Effector memory CD8-positive, alpha-beta T cell (primary cell): ENCODE measurements at places on chromosomes 3 and 15.

DNA sequence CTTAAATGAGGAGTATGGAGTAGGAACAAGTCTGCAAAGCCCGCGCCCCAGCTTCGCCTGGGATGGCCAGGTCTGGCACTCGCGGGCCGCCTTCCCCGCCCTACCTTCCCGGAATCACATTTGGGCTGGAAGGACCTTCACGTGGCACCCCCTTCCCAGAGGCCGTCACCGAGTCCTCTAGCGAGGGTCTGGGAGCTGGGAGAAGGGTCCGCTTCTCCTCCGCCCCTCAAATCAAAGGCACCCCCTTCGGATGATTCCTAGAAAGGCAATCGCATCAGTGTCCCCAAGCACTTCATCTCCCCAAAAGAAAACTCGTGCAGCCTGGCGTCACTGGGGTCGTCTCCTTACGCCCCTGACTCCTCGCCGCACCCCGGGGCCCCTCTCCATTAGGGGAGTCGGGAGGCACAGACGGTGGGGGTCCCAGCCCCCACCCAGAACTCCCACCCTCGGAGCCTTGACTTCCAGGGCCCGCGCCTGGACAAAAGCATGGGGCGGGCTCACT, 380 bp downstream of the MYLK start:
- no peak for DNase-seq

GRCh38 chr15:91780387-91780786, 73.1 kb upstream of the SLCO3A1 start:
- no peak for DNase-seq

DNA sequence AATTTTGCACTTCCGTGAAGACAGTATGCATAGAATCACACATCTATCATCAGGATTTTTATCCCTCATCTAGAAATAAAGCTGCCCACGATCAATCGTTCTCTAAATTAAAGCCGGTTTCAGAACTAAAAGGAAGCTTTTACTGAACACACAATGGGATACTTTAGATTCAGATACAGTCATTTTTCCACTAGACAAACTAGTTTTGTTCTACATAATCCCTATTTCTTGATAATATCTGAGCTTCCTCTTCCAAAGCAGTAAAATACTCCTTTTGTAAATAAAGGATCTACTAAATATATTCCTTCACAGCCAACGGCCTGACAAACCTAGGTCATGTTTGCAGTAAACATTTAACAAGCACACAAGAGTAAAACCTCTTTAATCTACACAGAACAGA, 2.0 kb upstream of the GANC start:
- DNase-seq = no peak

DNA sequence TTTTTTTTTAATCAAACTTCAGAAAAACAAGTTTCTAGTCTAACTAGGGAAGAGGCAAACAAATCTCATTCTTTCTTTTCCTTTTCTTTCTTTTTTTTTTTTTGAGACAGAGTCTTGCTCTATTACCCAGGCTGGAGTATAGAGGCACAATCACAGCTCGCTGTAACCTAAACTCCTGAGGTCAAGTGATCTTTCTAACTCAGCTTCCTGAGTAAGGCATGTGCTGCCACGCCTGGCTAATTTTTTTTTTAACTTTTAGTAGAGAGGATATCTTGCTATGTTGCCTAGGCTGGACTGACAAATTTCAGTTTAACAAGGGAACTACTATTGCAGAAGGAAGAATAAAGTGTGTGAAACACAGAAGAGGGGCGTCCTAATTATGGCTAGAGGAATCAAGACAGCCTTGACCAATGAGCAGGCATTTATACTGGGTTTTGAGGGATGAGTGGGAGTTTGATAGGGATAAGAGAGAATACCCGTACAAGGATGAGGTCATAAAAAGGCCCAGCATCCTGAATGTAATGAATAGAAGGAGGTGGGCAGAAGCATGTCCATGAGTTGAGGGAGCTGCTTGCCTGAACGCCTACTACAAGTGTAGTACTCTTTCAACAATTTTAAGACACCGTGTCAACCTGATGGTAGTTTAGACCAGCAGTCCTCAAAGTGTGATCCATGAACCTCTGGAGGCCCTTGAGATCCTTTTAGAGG, 6.7 kb upstream of the ZFAND6 start:
- DNase-seq = no peak

DNA sequence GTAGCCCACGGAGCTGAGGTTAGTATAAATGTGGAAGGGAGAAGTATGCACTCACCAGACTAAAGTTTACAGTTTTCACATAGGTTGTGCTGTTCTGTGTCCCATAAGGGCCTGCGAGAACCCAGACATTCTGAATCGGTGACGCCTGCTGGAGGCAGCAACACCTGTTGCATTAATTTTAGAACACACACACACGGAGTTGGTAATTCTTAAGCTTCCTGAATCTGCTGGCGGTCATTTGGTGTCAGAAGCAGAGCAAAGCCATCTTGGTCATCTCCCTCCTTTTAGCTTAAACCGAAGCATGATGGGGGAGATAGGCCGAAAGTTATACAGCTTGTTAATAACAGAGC, 41.1 kb upstream of the AP3B2 start:
- no peak for DNase-seq

DNA sequence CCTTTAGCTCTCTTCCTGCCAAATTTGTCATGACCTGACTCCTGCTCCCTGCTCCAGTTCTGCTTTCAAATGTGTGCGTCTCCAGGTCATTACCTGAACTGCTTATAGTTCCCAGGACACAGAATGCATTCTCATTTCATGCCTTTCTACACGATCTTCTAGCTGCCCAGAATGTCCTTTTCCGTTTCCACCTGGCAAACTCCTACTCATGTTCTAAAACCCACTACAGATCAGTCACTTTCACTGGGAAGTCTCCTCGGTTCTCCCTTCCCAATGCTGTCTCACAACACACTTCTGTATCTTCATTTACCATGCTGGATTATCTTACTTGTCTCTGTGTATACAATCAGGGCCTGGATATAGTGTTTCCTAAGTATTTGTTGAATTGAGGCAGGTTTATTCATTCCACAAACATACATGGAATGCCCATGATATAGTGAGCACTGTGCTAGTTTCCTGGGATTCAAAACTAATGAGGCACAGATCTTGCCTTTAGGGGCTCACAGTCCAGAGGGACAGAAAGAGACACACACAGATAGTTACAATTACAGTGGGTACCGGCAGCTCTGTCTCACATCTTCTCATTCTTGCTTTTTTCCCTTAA, 1.6 kb upstream of the NOX5 start:
- no peak for DNase-seq

DNA sequence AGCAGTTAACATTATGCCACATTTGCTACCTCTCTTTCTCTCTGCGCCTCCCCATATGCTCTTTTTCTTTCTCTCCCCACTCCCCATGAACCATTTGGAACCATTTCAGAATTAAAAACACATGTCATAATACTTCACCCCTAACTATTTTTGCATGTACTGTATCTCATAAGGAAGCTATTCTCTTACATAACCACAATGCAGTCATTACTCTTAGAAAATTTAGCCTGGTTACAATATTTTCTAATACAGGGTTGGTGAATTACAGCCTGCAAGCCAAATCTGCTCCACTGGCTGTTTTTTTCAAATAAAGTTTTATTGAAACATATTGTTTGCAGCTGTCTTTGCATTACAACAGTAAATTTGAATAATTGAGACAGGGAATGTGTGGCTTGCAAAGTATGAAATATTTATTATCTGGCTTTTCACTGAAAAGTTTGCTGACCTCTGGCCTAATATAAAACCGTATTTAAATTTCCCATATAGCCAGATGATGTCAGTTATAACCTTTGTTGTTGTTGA, 62.8 kb downstream of the SGO1 start:
- no peak for DNase-seq

DNA sequence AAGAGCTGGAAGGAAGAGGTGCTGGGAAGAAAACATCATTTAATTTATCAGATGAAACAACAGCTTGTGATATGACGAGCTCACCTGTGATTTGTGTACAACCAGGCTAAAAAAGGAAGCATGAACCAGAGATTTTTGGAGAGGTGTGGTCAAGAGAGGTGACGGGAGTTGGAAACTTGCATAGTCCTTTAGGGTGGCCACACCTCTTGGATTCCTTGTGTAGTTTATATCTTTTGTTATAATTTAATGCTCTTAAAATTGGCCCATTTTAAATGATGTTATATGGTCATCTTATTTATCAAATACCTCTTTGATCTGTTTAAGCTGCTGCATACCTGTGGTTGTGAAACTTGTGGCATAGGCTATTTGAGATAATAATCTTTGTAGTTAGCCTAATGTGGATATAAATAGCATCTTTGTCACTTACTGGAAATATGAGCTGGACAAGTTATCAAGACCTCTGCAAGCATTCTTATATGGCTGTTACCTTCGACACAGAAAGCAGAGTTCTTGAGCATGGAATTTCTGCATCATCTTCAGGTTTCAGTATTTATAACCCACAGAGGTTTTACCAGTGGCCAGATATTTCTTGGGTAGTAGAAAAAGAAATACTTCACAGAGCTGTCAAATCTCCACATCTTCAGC, 49.1 kb downstream of the IL1RAP start:
- no peak for DNase-seq

DNA sequence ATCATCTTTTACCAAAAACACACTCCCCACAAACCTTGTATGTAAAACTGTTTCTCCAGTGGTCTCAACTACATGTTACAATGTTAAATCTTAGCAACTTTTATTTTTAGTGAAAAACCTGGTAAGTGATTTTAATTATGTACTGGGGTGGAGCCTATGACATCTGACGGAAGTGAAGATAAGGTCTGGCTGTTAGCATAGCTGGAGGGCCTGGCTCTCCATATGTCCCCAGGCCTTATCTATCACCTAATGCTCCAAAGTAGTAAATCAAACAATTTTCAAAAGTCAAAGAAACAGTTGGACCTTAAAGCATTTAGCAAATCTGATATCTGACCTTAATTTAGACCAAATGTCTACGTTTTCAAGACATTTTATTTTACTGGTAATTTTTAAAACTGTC, 173.6 kb upstream of the SMAD3 start:
- DNase-seq = no peak

DNA sequence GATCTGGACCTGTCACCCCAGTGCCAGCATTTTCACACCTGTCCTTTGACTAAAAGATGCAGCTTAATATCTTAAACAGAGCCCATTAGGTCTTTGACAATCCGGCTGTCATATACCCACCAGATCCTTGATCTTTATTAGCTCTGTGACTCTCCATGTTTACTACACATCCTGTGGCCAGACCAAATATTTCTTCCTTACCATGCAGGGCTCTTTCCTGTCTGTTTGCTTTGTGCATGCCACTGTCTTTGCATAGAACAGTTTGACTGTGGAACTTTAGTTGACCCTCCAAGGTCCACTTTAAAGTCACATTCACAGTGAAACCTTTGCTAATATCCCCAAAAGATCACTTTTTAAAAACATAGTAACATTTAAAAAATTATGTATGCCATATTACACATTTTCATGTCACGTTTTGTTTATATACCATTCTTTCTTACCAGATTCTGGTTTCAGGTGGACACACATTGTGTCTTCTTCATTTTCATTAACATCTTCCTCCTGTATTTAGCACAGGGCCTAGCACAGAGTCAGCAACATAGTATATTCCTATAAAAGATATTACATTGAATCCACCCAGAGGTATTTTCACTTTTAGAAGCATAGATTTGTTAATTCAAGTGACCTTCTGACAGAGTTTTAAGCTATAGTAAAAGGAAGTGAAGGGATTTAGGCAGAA, 95.8 kb downstream of the RAP2B start:
- no peak for DNase-seq

DNA sequence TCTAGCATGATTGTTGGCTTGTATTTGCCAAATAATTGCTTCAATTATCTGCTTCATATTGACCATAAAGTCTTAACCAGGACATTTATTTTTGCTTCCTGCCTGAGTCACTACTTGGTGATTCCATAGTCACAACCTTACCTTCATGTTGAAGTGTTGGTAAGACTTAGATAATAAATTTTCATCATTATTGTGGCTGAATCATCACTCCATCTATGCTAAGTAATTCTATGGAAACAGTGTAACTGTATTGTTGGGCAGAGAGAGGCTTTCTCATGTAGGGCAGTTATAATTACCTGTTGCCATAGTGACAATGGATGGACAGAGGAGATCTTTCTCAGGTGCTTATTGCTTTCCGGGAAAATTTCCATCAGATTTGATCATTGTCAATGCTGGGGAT, 330.7 kb upstream of the LRRC3B start:
- DNase-seq = no peak

- no peak for DNase-seq
Measured at GRCh38 chr3:127304121-127304744, 16.4 kb upstream of the PRR20G start.

- no peak for DNase-seq
Measured at GRCh38 chr3:99878005-99878404, 60.3 kb downstream of the CMSS1 start.

DNA sequence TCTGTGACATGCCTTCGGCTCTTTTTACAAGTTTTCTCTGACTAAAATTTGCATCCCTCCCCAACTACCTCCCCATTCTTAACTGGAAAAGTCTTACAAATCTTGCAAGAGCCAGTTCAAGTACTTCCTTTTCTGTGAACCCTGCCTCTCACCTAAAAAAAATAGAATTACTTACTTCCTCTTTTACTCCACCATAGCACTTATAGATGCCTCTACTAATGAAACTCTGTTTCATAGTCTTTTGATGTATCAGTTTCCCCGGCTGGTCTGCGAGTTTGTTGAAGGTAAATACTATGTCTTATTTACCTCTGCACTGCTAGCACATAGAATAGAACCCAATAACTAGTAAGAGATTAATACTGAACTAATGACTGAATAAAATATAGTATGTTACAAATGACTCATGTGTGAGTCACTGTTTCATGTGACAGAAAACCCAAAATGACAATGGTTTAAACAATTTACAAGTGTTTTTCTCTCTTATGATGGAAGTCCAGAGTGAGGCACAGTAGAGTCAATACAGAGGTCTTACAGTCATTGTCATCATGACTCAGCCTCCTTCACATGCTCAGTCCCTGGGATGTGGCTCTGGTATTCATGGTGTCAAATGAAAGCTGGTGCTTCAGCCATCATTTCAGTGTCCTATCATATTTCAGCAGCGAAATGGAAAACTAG, 393.5 kb downstream of the RSL24D1 start:
- DNase-seq = no peak

GRCh38 chr15:72866182-72866581, 82.6 kb upstream of the ADPGK start:
- no peak for DNase-seq

GRCh38 chr15:69748131-69748530, 295.5 kb downstream of the RPLP1 start:
- DNase-seq = no peak
